ENCODE measurements at places on chromosomes 11 and 22.

DNA sequence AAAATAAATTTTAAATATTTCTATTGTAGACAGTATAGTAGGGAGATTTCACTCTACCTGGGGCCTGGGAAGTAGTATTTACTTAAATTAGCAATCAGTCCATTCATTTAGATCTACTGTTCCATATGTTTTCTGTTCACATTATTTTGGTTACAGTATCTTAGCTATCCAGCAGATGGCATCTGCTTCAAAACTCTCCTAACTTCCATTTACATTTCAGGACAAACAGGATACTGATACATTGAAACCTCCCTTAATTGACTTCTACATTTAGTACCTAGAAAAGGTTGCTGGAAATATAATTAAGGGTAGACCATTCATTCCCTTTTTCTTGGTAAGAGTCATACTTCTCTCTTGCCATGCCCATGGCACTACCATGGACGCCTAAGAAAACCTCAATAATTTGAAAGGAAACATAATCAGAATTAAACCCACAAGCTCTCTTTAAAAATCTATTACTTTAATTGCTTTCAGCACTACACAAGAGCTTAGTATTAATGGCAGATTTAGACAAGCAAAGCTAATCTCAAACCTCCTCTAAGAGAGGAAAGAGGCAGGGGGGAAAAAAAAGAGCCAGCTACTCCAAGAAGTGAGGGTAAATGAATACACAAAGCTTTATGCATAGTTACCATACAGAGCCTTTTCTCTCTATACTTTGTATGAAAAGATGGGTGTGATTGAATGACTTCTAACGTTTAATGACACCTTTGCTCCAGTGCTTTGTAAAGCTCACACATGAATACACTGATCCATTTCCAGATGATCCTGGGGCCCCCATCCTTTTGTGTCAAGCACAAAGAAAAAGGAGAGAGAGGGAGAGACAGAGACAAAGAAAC is 131.2 kb upstream of the MTMR2 start:
- DNase-seq, result no peak

DNA sequence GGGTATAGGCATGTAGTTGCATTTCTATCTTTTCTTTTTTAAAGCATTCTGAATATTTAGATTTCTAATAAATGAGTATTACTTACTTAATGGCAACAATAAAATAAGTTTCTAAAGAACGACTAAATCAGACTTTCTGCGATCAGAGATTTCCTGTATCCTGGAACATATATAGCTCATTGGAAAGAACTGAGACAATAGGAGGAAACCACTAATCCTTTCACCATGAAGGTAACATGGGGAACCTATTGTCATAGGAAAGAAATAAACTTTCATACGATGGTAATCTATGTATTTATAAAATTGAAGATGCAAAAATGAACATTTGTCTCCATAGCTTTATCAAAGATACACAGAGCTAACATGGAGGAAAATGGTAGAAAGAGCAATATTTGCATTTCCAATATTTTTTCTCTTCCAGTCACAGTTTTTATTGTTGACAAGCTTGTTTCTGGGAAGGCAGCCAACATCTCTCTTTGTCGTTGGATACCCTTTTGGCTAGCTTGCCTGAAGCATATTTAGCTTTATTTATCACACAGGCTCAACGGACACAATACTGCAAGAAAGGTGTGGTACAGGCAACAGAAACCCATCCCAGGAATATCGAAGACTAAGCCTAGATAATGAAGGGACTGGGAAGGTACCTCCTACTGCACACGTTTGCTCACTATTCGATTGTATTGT is 293.3 kb upstream of the MPPED2 start:
- no peak for DNase-seq

GRCh38 chr11:102802341-102802740 is 4.4 kb upstream of the MMP1 start:
- DNase-seq, result no peak

DNA sequence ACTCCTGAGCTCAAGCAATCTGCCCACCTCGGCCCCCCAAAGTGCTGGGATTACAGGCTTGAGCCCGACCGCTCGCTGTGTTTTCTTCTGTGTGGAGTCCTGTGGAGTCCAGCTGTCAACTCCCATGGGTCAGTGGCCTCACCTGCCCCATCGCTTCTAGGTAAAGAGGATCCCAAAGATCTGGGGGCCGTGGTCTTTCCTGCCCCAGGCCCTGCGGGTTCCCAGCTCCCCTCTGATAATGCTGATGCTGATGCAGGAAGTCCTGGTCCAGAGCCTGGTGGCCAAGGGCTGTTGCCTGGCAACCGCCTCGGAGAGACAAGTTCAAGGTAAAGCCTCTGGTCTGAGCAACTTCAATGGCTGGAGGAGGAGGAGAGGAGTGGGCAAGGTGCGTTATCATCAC is 9.6 kb downstream of the SSTR3 start:
- DNase-seq, result no peak

GRCh38 chr11:34298871-34299270 is 58.9 kb downstream of the ABTB2 start:
- no peak for DNase-seq

DNA sequence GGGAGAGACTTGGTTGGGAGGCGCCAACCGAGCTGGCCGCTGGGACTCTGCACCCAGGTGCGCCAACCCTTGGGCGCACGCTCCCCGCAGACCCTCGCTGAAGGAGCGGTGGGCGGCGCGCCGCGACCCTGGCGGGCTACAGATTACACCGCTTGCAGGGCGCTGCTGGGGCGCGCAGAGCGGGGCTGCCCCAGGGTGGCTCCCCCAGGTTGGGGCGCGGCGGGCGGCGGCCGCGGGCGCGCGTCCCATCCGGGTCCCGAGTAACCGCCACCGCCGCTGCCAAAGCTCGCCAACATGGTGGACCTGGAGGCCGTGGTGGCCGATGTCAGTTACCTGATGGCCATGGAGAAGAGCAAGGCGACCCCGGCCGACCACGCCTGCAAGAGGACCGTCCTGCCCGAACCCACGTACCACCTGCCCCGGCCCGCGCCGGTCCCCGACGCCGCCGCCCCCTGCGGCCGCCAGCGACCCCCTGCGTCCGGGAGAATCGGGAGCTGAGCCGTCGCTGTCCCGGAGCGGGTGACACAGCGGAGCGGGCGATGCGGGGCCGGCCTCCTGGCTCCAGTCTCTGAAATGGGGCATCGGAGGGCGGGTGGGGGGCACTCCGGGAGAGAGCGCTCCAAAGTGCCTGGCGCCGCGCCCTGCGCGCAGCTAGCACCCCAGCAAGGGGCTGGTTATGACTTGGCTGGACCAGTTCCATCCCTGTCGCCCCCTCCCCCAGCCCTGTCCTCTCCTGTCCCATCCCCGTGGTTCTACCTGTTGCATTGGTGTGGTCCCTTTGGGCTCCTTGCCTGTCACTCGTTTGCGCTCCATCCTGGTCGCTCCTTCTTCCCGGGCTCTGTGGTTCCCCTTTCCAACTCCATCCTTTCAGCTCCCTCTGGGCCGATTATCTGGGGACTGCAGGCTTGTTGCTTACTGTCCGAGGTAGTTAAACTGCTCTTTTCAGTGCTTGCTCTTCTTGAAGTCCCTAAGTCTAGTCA is 143.3 kb upstream of the GRK3 start:
- no peak for DNase-seq

DNA sequence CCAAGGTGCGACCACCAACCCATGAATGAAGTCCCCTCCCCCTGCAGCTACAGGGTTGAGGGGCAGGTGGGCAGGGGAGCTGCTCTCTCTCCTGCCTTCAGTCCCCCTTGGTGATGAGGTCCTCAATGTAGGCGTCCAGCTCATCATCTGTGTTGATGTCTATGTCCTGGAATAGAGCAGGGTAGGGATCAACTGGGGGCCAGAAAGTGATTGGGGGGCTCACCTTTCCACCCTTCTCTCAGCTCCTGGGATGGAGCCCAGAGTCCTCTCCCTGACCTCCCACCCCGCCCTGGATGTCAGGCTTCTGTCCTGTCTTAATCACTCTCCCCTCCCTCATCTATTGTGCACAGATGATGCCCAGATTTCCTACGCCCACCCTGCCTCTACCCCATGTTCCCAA is 41.9 kb downstream of the MORC2 start:
- DNase-seq, result no peak

DNA sequence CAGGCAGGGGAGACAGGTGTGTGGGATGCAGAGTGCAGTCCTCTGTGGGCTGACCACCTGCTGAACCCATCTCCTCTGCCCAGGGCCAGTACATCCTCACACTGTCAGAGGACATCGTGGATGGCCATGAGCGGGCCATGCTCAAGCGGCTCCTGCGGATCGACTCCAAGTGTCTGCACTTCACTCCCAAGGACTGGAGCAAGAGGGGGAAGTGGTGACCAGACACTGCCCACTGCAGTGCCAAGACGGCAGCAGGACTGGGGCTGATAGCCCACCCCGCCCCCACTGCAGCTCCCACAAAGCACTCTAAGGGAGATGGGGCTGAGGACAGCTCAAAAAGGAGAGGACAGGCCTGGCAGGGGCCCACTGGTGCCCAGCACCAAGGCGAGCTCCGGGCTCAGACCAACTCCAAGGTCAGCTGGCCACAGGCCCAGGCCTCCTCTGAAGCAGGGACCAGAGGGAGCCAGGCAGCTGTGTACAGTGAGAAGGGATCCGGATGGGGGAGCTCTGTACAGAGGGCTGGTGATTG is 1.6 kb downstream of the RNASEH2C start:
- DNase-seq, result no peak

DNA sequence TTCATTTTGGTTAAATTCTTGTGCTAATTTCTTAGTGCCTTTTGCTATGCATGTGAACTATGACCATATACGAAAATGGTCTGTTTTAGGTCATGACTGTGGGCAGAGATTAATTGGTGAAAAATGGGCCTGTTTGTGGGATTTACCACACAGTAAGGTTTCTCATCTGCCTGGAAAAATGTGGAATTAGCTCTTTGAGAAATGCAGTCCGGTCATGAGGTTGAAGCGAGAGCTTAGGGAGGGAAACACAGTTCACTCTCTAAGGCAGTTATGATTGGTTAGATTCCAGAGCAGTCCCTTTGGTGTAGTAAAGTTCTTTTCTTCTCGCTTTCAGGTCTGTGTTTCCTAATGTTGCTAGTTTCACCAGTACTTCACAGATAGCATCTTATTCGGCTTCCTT is 1.2 kb upstream of the PDE3B start:
- DNase-seq, result no peak

DNA sequence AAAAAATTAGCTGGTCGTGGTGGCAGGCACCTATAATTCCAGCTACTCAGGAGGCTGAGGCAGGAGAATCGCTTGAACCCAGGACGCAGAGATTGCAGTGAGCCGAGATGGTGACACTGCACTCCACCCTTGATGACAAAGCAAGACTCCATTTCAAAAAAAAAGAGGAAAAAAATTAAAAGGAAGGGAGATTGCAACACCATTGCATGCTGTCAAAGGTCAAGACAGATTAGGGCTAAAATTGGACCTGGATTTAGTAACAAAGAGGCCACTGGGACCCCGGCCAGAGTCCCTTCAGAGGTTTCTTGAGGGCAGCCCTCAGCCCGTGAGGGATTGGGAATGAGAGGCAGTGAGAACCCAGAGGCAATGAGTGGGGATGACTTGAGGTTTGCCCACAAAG is 8.2 kb upstream of the MAFF start:
- no peak for DNase-seq

- no peak for DNase-seq
These were observed 37.7 kb downstream of the NTM start for GRCh38 chr11:131408025-131408640.

GRCh38 chr11:125068368-125068767 is 5.3 kb downstream of the SLC37A2 start:
- no peak for DNase-seq

GRCh38 chr11:12882670-12883069 is 126.4 kb upstream of the RASSF10 start:
- DNase-seq, result no peak

DNA sequence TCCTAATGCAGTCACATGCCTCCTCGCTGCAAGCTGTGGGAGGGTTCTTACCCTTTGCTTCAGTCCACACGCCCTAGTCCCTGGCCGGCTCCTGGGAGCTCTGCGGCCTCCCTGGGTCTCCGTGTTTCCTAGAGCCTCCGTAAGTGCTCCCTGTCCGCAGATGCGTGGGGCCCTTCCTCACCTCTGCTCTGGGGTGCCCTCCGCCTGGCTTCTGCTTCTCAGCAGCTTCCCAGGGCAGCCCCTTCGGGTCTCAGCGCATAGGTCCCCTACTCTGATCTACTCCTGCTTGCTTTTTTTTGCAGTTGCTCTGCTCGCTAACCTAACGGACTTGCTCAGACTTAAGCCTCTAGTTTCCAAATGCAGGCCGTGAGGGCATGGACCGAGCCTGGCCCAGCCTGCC is 22.4 kb downstream of the CAPN1 start:
- no peak for DNase-seq

DNA sequence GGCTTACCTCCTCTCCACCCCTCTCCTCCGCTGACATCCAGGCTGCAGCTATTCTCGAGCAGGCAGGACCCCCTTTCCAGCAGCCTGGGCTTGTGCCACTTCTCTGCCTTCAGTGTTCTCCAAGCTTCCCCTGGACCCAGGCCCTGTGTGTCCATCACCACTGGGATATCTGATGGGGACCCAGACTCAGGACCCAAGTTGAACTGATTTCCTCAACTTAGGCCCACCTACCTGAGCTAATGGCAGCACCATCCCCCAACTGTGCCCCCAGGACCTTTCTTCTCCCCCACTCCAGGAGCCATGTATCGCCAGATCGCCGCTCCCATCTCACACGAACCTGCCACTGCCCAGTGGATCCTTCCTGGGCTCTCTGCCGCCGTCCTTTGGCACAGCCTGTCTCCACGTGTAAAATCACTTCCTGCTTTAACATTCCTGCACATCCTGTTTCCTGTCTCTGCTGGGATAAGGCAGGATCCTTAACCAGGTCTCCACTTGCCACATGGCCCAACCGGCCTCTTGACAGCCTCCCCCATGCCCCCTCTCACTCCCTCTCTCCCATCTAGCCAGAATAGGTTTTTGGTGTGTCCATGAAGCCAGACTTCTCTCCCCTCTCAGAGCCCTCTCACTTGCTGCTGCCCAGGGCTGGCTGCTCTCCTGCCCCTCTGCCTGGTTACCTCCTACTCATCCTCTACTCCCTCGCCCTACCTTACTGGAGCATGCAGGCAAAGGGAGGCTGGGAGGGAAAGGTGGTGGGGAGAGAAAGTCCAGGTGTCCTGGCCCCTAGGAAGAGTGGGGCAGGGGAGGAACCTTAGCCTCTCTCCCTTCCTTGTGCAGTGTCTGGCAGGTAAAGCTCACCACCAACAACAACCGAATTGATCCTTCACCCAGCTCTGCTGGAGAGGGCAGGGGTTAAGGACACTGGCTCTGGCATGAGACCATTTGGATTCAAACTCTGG is 9.4 kb downstream of the SPATA19 start:
- DNase-seq, result no peak

- no peak for DNase-seq
These were observed 12.0 kb downstream of the ALG12 start for GRCh38 chr22:49906071-49906798.

DNA sequence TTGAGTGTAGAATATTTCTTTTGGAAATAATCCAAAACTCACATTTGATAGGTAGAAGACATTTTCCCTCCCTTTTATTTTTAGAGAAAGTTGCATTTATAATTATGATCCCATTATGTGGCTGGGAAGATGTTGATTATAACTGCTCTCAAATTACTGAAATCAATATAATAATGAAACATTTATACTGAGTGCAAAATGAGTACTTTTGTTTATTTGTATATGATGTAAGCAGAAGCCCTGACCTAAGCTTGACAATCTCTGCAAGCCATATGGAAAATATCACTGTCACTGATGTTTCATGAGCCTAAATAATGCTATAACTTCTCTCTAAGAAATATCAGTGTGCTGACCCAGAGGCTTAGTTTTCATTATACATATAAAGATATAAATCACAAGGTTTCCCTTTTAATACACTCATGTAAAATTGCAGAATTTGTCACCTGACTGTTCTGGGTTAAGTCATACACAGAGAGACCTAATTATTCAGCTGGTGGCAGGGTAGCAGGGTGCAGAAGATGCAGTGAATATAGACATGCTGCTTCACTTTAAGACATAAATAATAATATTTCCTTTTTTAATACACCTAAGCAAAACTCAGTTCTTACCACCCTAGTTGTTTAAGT is 99.2 kb downstream of the BBOX1 start:
- no peak for DNase-seq

Measured in occipital lobe (tissue), 3 donors.